A549 (cell line): ENCODE measurements at places on chromosomes 2 and 18.

DNA sequence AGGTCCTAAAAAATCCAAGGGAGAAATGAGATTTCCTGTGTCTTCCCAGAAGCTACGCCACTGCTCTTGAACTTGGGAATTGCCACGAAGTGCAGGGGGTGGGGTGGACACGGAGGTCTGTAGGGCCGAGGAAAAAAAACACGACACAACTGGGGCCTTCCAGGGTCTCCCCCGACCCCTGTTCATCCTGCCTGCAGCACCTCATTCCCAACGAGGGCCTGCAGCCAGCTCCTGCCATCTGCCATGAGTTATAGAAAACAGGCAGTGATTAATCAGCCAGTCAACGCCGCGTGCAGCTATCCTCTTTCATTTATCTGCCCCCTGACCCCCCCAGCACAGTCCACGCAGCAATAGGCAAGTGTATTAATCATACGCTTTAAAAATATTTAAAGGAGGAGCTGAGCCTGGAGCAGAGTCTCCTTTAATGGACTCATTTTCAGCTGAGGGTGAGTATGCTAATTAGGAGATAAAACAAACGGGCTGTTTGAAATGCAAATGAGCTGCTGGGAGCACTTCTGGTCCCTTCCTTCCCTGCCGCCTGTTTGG lies 209.9 kb downstream of the TFCP2L1 start:
- DNase-seq = peak; percentile 91

- DNase-seq = no peak
Observed at GRCh38 chr2:188130317-188130716, 161.4 kb upstream of the GULP1 start.

DNA sequence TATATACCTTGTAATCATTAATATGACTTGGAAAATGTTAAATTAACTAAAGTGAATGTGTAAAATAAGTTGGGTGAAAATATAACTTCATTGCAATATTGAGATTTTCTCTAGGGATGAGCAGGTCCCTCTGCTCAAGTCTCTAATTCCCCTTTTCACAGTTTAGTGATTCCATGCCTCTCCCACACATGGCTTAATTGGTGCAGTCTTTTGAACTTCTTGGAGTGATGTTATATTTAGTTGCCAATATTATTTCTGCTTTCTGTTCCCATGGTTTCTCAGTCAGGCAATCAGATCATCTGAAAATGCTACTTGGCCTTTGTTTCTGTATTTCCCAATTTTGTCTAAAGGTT lies 233.7 kb upstream of the SPOPL start:
- no peak for DNase-seq

DNA sequence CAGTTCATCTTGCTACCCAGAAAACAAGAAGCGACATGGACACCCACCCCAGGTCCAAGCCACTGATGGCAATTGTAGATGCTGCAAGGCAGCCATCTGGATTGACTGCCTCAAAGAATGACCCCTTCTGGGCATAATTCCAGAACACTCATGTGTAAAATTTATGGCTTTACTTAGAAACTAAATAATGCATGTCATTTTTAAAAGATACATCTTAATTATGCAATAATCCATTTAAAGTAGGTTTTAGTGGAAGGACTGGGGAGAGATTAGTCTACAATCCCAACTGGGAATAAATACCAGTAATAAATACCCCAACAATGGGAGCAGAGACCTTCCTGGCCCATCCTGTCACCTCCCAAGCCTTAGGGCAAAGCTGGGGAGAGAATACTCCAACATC lies 247.7 kb downstream of the SS18 start:
- DNase-seq = no peak

GRCh38 chr2:100752628-100753333 lies 67.2 kb upstream of the NPAS2 start:
- DNase-seq = peak; percentile 59

GRCh38 chr2:64344999-64345576 lies 108.9 kb upstream of the LGALSL start:
- DNase-seq = no peak

DNA sequence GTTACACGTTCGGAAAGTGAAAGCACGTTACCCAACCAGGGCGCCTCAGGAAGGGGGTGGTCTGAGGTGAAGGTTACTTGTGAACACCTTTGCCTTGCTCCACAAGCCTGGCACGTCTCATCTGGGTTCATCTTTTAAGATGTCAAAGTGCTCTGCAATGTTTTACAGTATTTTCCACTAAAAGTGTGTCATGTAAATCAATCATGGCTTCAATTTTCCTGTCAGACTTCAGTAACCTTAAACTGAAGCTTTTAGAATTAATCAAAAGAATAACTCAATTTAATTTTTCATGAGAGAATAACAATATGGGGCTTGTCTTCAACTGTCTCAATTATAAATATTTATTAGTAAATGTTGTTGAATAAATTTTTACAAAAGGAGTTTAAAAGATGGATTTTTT lies 93.3 kb upstream of the FANCL start:
- no peak for DNase-seq

DNA sequence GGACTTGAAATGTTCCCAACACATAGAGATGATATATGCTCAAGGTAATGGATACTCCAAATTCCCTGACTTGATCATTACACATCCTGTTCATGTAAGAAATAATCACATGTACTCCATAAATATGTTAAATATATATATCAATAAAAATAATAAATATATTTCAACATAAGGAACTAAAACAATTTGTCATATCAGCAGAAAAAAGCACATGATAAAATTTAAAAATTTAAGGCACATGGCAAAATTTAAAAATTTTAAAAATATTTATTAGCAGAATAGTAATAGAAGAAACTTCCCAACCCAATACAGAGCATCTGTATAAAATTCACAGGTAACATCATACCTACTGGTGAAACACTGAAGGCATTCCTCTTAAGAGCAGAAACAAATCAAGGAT lies 109.6 kb upstream of the KYNU start:
- DNase-seq = no peak

DNA sequence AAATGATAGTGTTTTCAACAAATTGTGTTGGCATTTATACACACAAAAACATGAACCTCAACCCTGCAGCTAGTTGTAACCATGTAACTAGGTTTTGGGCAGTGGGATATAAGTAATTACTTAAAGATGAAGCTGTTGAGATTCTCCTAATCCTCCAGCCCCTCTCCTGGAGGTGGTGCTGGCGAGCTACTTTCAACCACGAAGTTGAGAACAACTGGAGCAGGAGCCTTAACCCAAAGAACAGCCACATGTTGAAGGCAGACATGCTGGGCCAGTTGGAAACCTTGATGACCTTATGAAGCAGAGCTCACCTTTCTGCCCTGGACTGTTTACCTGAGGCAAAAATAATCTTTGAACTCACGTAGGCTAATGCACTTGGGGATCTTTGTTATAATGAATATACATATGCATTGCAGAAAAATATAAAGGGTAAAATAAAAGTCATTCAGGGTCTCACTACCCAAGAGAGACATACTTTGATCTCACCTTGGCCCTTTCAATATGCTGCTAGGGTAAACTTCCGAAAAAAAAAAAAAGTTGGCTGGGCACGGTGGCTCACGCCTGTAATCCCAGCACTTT lies 89.6 kb upstream of the NPAS2 start:
- DNase-seq = peak; percentile 82

GRCh38 chr18:78670778-78671391 lies 308.7 kb upstream of the SALL3 start:
- DNase-seq = no peak

DNA sequence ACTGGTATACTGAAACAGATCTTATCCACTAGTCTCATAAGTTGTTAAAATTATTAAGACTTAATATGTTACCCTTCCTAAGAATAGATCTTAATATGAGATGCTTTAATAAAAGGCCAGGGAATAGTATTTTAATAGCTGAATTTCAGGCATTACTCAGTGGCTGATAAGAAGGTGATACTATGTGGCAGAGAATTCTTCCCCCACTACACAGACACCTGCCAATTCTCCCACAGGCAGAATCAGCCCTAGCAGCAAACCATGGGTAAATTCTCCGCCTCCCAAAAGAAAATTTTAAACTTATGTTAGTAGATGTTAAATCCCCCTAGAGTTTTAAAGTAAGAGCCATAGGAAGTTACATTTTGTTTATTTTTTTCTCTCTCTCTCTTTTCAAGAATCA lies 888.8 kb downstream of the LRP1B start:
- DNase-seq = no peak

DNA sequence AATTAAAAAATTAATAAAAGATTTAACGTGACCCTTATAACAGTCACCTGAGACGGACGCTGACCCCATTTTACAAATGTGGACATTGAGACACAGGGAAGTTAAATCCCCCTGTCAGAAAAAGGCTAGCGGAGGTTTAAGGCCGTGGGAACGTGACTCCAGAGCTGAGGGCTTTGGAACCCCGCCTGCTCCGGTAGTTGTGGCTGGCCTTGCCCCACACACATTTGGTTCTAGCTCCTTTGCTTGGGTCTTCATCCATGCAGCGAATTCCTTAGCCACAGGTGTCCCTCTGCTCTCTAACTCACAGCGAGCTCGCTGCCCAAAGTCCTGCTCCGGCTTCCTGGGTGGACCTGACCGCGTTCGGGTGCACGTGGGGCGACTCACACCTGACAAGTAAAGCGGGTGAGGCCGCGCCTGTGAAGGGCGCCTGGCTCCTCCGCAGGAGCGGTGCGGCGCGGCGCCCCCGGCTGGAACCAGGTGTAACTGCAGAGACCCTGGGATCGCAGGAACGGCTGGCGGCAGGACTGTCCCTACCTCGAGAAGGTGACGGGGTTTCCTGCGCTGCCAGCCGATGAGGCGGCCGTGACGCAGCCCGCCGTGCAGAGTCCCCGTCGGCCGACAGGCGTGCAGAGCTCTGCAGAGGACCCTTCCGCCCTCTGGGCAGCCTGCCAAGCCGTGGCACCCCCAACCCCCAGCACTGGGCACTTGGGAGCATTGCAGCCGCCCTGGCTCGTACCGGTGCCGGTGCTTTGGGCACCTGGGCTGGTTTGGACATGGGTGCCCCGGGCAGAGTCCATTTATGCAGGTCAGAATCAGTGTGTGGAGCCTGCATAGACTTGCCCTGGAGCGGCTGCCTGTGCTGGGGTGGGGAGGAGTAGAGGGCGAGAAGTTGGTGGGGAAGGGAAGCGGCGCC lies 2.4 kb upstream of the PROC start:
- peak; percentile 81 for DNase-seq

GRCh38 chr18:7273301-7273921 lies 42.5 kb downstream of the LRRC30 start:
- no peak for DNase-seq

GRCh38 chr18:56168049-56168781 lies 470.2 kb downstream of the TXNL1 start:
- peak; percentile 15 for DNase-seq

DNA sequence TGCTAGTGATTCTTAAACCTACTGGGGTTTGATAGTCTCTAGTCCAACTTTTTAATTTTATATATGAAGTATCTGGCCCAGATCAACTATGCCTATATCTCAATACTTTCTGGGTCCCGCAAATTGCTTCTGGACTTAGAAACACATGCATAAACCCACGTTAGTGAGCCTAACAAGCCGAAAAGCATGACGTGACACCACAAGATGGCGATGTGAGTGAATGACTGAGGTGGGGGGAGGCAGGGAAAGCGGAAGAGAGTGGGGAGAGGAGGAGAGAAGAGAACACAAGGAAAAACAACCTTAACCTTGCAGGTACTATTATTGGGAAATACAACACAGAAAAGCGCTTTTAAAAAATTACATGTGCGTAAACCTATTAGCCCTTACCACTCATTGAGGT lies 13.8 kb downstream of the PDIA6 start:
- DNase-seq = no peak

DNA sequence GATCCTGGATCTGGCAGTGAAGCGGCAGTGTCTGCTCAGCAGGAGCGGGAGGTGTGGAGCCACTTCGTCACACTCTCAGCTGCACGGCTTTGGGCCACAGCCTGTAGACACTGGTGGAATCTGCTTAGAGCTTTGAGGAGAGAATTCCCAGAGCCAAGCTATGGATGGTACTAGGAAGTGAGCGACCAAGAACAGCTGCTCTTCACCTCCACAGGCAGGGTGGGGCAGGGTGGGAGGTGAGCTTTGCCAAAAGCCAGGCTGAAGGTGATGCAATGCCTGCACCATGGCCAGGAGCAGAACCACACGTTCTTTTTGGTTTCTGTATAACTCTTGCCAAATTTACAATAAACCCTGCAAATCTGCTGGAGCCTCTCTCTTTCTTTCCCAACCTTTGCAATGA lies 226.1 kb downstream of the ANKRD30B start:
- no peak for DNase-seq

DNA sequence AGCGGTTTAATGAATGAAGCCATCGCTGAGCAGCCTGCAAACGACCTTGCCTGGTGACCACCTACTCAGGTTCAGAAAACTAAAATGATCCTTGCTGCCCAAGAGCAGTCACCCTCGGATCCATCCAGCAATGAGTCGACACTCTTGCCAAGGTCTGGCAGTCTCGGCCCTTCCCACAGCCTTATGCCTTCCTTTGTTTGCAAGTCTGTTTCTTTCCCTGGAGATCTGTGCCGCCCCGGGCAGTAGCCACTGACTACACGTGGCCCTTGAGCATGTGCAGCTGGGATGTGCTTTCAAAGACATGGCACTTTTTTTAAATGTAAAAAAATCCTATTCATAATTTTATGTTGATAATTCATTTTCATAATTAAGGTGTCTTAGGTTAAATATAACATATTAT lies 37.2 kb upstream of the SLC35G4 start:
- DNase-seq = no peak

- DNase-seq = no peak
Observed at GRCh38 chr2:162676515-162676914, 162.1 kb downstream of the KCNH7 start.

GRCh38 chr2:30149976-30150375 lies 3.2 kb downstream of the YPEL5 start:
- DNase-seq = no peak

GRCh38 chr18:32258558-32259204 lies 68.8 kb downstream of the MEP1B start:
- DNase-seq = no peak

- DNase-seq = no peak
Observed at GRCh38 chr2:126885751-126886210, 12.9 kb upstream of the TEX51 start.

GRCh38 chr2:54557601-54558187 lies 101.6 kb downstream of the SPTBN1 start:
- peak; percentile 33 for DNase-seq

DNA sequence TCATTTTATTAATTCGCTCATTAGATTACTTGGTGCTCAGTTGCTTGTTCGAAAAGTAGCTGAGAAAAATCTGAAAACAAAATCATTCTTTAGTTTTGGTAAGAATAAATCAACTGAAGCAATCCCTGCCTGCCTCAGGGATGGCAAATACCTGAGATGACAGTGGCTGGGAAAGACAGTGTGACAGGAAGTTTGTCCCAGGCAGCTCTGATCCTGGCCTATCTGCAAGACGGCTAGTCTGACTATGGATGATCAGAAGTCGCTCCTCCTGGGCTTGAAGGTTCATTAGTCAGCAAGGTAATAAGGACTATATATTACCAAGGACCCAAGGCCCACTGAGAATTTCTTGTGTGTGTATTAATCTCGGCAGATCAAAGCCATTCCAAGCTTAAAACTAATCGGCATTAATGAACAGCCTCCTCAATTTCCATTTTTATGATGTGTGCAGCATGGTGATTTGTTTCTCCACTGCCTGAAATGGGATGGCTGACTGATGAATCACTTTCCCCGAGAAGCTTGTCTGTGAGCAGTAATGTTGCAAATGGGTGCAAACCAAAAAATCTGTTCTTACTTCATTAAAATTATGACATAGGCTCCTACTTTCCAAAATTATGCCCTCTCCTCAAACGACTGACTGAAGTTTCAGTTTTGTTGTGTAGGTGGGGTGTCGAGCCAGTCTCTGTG lies 199.9 kb downstream of the ACTR3 start:
- DNase-seq = no peak
